ENCODE measurements at places on chromosomes 13 and 19. TPM values are rescaled to one million over a fixed set of nuclear protein-coding genes. Genes with fewer than 3 reads are reported as not detected.

GRCh38 chr13:46738055-46738454, 58.9 kb downstream of the ESD start:
- peak; percentile 68 for DNase-seq
- H3K36me3 ChIP-seq = peaks cover 36% of the 10 kb centered on the region
- H3K4me1 ChIP-seq = no peaks in the 10 kb centered on the region
- no peak overlapping the region for H3K27ac ChIP-seq

DNA sequence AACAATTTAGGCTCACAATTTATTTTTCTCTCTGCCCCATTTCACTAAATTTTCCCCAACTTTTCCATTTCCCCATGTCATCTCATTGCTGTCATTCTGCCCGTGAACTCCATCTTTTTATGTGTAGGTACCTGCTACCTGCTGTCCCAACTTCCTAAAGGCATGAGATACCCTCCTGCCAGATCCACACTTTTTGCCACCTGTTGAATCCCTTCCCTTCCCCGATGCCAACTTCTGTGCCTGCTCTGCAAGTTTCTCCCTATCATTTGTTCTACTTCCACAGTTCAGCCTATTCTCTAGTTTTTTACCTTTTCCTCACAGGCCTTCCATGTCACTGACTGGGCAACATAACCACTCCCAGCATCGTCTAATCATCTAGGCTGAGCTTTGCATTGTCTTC, 607.5 kb upstream of the KLF12 start:
- H3K27ac ChIP-seq = no peak overlapping the region
- no peaks in the 10 kb centered on the region for H3K27me3 ChIP-seq
- no peak overlapping the region for H3K4me3 ChIP-seq
- H3K36me3 ChIP-seq = no peaks in the 10 kb centered on the region
- DNase-seq = no peak

SHD gene
- total RNA-seq = 40.1 TPM

ZNF320 gene
- 14.8 TPM for total RNA-seq

ZNF580 gene
- total RNA-seq = 5.6 TPM

DEDD2 gene
- total RNA-seq = 11.7 TPM

SLC17A7 gene
- 0.53 TPM for total RNA-seq

- H3K27me3 ChIP-seq = no peaks in the 10 kb centered on the region
- no peak for DNase-seq
- H3K4me1 ChIP-seq = no peaks in the 10 kb centered on the region
- H3K27ac ChIP-seq = no peak overlapping the region
These were observed 13.6 kb downstream of the KLF5 start for GRCh38 chr13:73072239-73072900.

GRCh38 chr13:38394777-38395496, 45.3 kb downstream of the UFM1 start:
- DNase-seq = no peak
- H3K4me1 ChIP-seq = no peaks in the 10 kb centered on the region
- H3K27ac ChIP-seq = no peak overlapping the region
- no peaks in the 10 kb centered on the region for H3K27me3 ChIP-seq

- no peak overlapping the region for H3K4me3 ChIP-seq
- H3K27ac ChIP-seq = no peak overlapping the region
- H3K36me3 ChIP-seq = no peaks in the 10 kb centered on the region
- peaks cover 2% of the 10 kb centered on the region for H3K4me1 ChIP-seq
- no peaks in the 10 kb centered on the region for H3K27me3 ChIP-seq
- DNase-seq = no peak
These were observed 126.2 kb downstream of the DCT start for GRCh38 chr13:94353167-94353710.

DNA sequence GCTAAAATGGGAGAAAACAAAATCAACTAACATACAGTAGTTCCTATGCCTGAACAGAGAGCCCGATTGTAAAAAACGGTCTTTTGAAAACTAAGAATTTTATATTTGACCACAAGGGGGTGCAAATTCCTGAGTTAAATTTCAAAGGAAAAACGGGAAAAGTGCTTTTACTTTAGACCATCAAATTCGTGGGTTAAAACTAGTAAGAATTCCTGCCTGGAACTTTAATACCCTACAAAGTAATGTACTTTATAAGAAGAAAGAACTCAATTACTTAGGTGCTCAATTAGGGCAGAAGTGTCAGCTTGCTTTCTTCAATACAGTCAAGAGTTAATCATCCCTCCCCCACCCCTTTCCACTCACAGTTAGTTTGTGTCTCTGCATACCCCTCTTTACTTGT, 69.8 kb downstream of the KCNRG start:
- H3K36me3 ChIP-seq = peaks cover 2% of the 10 kb centered on the region
- H3K4me3 ChIP-seq = no peak overlapping the region
- peaks cover 2% of the 10 kb centered on the region for H3K4me1 ChIP-seq
- H3K27me3 ChIP-seq = no peaks in the 10 kb centered on the region
- H3K27ac ChIP-seq = no peak overlapping the region

TNNT1 gene
- total RNA-seq = 387 TPM

DNA sequence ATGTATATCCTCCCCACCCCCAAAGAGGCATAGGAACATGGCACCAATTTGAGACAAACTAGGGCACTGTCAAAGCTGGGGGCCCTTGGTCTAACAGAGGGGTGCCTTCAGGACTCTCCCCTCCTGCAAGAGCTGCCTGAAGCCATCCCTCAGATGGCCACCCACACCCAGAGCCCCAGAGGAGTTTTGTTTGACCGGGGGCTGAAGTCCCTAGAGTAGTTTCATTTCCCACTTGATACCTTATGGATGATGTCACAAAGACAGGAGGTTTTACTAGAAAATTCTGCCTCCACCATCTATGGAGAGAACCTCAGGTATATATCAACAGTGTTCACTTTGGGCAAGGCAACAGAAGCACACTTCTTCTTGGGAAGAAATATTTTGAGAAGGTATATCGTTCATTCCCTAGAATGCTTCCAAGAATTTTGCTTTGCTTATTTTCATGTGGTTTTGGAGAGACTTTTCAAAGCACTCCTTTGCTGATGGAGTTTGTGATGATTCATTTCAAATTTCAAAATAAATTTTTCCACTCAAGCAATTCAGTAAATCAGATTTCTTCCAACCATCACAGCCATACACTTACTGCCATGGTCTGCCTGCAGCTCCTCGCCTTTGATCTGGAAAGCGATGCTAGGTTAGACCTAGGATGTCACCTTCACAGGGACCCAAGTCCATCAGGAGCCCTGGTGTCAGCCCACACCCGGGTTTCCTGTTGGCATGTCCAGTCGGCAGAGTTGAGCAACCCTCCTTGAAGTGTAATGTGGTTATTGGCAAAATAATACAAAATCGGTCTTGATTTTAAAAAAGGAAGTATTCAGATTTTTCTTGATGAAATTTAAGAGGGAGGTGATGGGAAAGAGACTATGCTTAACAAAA, 207.0 kb downstream of the SHISA2 start:
- H3K27me3 ChIP-seq = no peaks in the 10 kb centered on the region
- no peak overlapping the region for H3K4me3 ChIP-seq
- no peak overlapping the region for H3K27ac ChIP-seq
- H3K4me1 ChIP-seq = peaks cover 4% of the 10 kb centered on the region
- H3K36me3 ChIP-seq = no peaks in the 10 kb centered on the region
- no peak for DNase-seq

- H3K4me1 ChIP-seq = peaks cover 20% of the 10 kb centered on the region
- H3K36me3 ChIP-seq = no peaks in the 10 kb centered on the region
These were observed 104.4 kb downstream of the LHFPL6 start for GRCh38 chr13:39498471-39499114.

- no peaks in the 10 kb centered on the region for H3K27me3 ChIP-seq
- no peak overlapping the region for H3K4me3 ChIP-seq
- H3K4me1 ChIP-seq = no peaks in the 10 kb centered on the region
- no peak for DNase-seq
These were observed 21.1 kb upstream of the FBXO27 start for GRCh38 chr19:39053276-39054090.

DNA sequence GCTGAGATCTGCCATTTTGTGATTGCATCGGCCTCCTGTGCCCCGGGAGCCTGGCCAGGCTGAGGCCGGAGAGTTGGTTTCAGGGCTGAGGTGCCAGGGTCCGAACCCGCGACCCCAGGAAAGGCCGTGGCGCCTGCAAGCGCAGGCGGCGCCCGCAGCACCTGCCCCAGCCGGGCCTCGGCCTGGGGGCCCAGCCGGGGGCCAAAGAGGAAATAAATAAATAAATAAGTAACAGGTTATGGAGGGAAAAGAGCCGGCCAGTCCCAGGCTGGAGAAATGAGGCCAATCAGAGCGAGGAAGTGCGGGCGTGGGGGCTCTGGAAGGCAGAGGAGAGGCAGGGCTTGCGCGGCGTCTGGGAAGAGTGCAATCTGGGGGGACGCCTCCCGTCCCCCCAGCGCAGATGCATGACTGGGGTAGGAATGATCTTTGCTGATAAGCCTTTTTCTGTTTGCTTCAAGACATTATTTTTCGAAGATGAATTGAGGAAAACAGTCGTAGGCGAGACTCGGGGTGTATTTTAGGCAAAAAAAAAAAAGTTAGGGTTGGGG, 145.6 kb upstream of the ZNF536 start:
- peak overlapping the region; percentile 58 for H3K27ac ChIP-seq
- peak overlapping the region; percentile 56 for H3K4me3 ChIP-seq
- no peaks in the 10 kb centered on the region for H3K36me3 ChIP-seq
- peaks cover 75% of the 10 kb centered on the region for H3K27me3 ChIP-seq
- peak; percentile 48 for DNase-seq

GRCh38 chr19:31498781-31499180, 149.5 kb upstream of the TSHZ3 start:
- H3K27me3 ChIP-seq = no peaks in the 10 kb centered on the region
- H3K36me3 ChIP-seq = no peaks in the 10 kb centered on the region
- DNase-seq = no peak
- H3K27ac ChIP-seq = no peak overlapping the region

DNA sequence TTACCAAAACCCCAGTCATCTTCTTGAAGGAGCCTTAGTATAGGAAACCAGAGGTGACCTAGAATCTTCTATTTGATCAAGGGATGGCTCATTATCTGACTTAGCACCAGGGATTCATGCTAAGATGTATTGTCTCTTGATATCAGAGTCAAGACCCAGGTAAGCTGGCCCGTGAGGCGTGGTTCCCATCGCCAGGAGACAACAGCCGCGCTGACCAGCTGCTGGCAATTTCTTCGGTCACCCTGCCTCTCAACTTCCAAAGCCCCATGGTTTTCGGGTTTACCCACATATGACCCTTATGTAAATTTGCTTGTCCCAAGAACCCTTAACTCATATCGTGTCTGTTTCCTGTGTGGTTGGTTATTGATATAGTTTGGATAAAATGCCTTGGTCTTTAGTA, 77.7 kb upstream of the VSTM2B start:
- H3K36me3 ChIP-seq = no peaks in the 10 kb centered on the region
- no peak overlapping the region for H3K4me3 ChIP-seq
- DNase-seq = no peak
- no peaks in the 10 kb centered on the region for H3K27me3 ChIP-seq
- H3K27ac ChIP-seq = no peak overlapping the region

DNA sequence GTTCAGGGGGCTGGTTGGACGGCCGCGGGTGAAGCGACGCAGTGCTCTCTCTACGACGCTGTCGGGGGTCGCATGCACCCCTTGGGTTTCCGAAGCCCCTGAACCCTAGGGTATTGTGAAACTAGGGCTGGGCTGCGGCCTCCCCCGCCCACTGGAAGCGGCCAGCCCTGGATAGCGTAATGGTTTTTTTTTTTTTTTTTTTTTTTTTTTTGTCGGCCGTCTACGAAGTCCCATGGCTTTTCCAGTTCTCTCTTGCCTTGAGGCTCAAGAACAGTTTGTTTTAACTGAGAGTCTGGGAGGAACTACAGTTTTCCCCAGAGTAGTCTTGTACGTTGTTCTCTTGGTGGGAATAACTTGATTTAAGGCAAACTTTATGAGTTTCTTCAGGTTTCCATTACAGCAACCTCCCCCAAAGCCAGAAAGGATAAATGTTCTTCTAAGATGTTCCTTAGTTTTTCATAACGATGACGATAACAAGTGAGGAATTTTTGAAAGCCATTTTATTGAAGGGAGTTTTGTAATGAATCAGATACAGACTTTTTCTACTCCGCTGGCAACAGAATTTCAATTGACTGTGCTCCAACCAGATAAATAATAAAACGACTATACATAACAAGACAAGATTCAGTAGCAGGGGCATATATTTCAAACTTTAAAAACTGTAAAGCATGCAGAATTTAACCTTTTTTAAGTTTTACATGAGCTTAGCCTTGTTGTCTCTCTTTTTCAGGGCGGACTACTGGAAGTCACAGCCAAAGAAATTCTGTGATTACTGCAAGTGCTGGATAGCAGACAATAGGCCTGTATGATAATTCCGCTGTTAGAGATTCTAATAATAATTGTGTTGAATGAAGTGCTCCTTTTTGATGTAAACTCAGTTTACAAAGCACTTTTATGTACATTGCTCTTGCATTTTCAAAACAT, 867 bp downstream of the WBP4 start:
- no peaks in the 10 kb centered on the region for H3K27me3 ChIP-seq
- peaks cover 7% of the 10 kb centered on the region for H3K4me1 ChIP-seq
- peaks cover 4% of the 10 kb centered on the region for H3K36me3 ChIP-seq
- peak overlapping the region; percentile 100 for H3K27ac ChIP-seq
- DNase-seq = peak; percentile 92

DNA sequence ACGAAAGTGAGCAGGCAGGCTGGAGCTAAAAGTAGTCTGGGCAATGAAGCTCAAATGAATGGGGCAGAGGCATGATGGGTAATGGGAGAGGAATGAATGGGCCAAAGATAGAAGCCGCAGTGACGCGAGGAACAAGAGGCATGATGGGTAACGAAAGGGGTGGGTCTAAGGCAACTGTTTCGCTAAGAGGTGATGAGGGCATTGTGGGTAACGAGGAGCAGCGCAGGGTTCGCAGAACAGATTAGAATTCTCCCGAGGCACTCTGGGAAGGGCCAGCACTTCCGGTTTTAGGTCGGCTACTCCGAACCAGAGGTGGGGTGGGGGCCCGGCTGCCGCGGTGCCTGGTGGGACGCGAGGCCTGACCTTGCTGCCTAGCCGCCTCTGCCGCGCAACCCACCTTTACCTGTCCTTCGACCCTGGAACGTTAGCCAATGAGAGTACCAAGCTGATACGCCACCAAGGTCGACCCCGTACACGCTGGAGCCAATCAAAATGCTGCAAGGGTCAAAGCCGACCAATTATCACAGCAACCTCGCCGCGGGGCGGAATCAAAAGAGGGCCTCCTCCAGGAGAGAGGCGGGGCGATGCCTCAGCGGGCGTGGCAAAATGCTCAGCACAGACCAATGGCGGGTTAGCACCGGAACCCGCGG, 563 bp upstream of the TOMM40 start:
- peak; percentile 100 for DNase-seq
- peaks cover 55% of the 10 kb centered on the region for H3K36me3 ChIP-seq

GRCh38 chr13:73733706-73734105, 400.5 kb downstream of the KLF12 start:
- H3K4me3 ChIP-seq = no peak overlapping the region
- H3K27ac ChIP-seq = peak overlapping the region; percentile 67
- H3K27me3 ChIP-seq = no peaks in the 10 kb centered on the region
- DNase-seq = peak; percentile 23
- no peaks in the 10 kb centered on the region for H3K36me3 ChIP-seq

DNA sequence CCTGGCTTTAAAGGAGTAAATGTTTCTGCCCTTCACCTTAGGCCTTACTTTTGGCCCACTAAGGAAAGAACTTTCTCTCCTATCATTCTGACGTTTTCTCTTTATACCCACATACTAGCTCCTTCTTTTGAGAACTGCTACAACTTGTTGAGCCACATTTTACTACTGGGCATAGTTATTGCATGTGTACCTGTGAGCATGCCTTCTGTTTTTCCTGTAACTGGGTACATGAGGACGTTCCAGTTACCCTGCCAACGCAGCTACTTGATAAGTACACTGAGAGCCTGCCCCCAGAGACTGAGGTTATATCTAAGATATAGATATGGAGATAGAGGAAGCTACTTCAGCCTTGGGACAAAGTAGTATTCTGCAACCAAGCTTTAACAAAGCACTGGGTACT, 3.5 kb downstream of the CCDC169 start:
- no peak overlapping the region for H3K4me3 ChIP-seq
- DNase-seq = no peak
- no peak overlapping the region for H3K27ac ChIP-seq
- peaks cover 10% of the 10 kb centered on the region for H3K4me1 ChIP-seq

MISP3 gene
- 0.62 TPM for total RNA-seq

All from muscle of leg (tissue), 16 donors.